ENCODE measurements at places on chromosomes 1 and 21.

- DNase-seq: no peak
Measured at GRCh38 chr1:163171826-163172225, 30.9 kb downstream of the RGS5 start.

- no peak for DNase-seq
Measured at GRCh38 chr1:25563330-25564215, 20.2 kb downstream of the LDLRAP1 start.

GRCh38 chr21:41219498-41220207 lies 51.7 kb downstream of the BACE2 start:
- DNase-seq: no peak

DNA sequence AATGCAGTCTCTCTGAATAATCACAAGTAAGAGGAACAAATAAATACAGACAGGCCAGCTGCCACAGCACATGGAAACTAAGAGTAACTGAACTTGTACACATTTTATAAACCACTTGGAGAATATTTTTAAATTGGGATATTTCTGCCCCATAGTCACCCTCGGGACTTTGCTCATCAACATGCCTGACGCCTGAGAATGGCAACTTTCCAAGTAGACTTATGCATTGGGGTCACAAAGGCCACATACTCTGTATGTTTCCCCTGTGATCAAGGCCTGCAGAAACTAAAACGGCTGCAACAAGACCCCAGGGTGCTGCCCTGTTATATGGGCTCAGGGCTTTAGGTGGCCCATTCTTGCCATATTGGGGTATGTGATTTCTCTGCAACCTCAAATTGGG lies 38.3 kb upstream of the GJA5 start:
- DNase-seq: no peak

DNA sequence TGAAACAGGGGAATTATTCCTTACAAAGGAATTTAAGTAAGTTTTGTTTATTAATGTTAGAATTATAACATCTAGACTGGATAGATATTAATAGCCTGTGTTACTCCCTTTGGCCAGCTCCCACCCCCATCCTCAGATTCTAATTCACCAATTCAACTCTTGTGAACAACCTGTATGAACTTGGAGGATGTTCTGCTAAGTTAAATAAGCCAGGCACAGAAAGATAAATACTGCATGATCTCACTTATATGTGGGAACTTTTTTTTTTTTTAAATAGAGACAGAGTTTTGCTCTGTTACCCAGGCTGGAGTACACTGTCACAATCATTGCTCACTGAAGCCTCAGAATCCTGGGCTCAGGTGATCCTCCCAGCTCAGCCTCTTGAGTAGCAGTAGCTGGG lies 32.2 kb downstream of the EFCAB7 start:
- DNase-seq: no peak

DNA sequence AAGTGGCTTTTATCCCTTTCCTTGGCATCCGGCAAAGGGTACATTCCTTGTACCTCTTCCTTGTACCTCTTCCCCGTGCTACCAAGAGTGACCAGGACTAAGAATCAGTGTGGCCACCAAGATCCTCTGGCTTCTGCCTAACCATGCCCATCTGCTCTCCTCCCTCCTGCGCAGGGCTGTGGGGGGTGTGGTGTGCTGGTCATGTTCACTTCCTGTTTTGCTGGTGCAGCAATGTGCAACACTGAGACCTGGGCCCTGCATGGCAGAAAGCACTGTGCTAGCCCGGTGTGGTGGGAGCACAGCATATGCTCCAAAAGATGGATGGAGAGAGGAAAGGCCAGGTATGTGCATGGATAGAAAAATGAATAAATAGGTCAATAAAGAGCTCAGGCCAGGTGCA lies 33.3 kb upstream of the TENT5C start:
- DNase-seq: no peak

GRCh38 chr1:178516110-178516509 lies 3.2 kb downstream of the TEX35 start:
- DNase-seq: no peak

All from stimulated activated CD8-positive, alpha-beta memory T cell treated with anti-CD3 and anti-CD28 coated beads, Interleukin-4, amount 100 ng/mL, for 1 hour (primary cell).